ENCODE measurements at places on chromosomes 2 and 18.

- no peak for DNase-seq
Measured at GRCh38 chr2:44778221-44778654, 163.3 kb upstream of the SIX3 start.

DNA sequence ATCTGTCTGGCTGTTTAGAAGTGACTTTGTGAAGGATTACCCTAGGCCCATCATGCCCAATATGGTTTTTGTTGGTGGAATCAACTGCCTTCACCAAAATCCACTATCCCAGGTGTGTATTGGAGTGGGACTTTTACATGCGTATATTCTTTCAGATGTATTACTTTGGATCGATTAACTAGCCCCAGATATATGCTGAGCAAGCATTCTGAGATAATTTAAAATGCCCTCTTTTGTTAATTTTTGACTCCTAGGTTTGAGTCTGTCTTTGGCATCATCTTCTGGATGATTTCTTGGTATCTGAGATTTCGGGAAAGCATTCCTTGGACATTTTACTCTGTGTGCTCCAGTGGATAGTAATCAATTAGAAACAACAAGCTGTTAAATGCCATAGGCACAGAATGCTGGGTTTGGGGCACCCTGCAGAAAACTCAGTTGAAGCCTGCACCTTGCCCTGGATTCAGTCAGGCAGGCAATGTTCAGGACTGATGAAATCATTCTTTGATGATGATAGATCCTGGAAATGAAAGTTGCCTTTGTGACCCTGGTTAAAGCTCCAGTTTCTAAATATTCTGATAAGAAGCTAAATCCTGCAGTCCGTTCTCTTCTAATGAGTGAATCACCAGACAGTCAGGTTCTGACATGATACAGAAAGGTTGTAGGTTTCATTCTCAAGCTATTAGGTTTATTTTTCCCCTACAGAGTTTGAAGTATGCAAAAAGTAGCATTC is 1.1 kb downstream of the UGT1A1 start:
- no peak for DNase-seq

- DNase-seq, result no peak
Measured at GRCh38 chr2:170163411-170164065, 14.4 kb upstream of the MYO3B start.

DNA sequence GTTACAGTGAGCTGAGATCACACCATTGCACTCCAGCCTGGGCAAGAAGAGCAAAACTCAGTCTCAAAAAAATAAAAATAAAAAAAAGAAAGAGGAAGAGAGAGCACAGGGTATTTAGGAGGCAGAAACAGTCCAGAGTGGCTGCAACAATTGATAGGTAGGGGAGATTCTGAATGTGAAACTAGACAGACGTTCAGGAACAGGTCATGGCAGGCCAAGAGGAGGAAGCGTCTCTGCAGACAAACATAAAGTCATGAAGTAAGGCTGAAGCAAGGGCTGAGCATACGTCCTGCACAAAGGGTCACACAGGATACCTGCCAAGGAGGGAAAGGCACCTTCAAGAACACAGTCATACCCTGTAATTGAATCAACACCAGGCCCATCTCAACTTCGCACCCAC is 64.1 kb upstream of the ZNF532 start:
- no peak for DNase-seq

DNA sequence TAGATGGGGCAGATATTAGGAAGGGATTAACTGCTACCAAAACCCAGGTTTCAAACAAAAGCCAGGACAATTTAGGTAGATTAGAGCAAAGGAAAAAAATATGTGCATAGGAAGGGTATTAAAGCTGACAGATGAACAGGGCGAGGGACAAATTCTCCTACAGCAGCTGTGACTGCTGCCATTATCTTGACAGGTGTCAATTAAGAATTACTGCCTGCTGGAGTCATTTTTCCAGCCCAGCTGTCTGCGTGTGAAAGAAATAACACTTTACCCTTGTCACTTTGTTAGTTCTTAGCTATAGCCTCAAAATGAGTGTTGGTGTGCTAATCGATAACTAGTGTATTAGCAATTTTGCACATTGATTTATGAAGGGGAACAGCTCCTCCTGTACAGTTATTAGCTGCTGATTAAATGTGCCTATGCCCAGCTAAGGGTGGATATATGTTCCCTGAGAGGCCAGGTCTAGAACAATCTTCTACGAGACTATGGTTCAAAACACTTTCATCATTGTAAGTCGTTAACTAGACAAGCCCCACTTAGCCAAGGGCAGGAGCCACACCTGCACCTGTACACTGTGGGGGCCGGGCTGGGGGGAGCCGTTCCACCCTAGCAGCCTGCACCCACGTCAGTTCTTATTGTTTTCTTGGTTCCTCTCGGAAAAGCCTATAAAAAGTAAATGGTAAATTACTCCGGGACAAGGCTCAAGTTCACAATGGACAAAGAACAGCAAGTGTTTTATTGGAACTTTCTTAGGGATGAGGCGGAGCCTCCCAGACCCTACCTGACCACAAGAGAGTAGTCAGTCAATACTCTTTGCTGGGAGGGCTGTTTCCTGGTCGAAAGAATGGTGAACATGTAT is 7.7 kb downstream of the TSHZ1 start:
- no peak for DNase-seq

DNA sequence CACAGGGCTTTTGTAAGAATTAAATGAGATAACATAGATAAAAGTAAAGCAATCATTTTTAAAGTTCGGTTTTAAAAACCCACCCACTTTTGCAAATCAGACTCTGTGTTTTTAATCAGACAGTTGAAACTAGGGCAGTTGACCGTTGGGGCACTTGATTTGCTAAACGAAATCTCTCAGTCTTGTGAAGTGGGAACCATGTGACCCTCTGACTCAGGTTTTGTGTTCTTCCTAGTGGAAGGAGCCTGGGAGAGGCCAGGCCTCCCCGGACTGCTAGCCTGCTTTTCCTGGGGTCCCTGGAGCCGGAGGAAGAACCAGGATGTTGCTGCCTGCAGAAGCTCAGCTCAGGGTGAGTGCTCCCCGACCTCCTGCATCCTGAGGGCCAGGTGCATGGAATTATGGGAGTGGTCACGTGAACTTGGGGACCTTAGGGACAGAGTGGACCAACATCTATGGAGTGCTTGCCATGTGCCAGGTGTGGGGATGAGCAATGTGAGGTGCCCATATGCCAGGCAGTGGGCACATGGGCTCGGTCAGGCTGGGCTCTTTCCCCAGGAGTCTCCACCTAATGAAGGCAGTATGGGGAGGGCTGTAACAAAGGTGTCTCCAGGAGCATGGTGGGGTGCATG is 3.9 kb downstream of the C2orf72 start:
- DNase-seq, result no peak

GRCh38 chr2:109523536-109524361 is 90.0 kb downstream of the SEPTIN10 start:
- no peak for DNase-seq

GRCh38 chr2:3442185-3442584 is 62.7 kb downstream of the TRAPPC12 start:
- no peak for DNase-seq

- DNase-seq, result no peak
Measured at GRCh38 chr2:242046206-242046826, 176.8 kb downstream of the RTP5 start.

DNA sequence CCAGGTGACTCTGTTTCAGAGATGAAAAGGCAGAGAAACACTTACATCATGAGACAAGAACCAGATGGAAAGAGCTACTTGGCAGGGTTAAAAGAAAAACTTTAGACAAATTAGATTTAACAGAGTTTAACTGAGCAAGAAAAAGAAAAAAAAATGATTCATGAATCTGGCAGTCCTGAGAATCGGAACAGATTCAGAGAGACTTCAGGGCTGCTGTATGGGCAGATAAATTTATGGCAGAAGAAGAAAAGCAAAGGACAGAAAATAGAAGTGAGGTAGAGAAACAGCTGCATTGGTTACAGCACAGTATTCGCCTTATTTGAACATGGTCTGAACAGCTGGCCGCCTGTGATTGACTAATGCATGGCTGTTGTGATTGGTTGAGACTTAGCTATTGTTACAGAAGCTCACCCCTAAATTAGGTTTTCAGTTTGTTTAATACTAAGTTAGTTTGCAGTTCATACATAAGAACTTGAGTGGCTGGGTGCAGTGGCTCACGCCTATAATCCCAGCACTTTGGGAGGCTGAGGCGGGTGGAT is 43.0 kb upstream of the RHOB start:
- no peak for DNase-seq

DNA sequence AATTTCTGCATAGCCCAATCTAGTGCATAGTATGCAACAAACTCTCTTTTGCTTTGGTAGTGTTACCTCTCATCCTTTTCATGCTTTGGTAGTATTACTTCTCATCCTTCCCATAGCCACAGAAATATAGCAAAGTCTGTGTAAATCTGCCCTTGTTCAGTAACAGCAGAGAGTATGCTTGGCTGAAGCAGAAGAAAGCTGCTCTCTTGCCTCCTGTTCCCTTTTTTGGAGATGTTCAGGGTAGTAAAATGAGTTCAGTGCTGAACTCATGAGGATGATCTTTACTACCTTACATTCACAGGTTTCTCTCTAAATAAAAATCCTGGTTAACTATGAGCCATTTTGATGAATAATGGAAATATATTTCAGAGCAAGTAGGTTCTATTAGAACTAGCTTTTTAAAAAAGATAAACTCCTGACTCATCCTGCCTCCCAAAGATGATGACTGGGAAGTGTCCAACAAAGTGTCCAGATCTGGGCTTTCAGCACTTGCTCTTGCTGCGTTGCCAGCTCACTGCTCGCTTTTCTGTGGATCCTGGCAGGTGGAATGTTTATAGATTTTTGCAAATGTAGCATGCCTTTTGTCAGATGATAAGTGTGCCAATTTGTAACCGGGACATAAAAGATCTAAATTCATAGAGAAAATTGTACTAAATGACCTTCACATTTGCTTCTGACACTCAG is 29.4 kb upstream of the CHMP3 start:
- DNase-seq, result no peak
